ENCODE measurements at places on chromosomes 16 and 17.

GRCh38 chr17:72743037-72743467, 349.4 kb downstream of the SLC39A11 start:
- no peak for DNase-seq

GRCh38 chr16:4846503-4846900, 586 bp downstream of the GLYR1 start:
- no peak for DNase-seq

DNA sequence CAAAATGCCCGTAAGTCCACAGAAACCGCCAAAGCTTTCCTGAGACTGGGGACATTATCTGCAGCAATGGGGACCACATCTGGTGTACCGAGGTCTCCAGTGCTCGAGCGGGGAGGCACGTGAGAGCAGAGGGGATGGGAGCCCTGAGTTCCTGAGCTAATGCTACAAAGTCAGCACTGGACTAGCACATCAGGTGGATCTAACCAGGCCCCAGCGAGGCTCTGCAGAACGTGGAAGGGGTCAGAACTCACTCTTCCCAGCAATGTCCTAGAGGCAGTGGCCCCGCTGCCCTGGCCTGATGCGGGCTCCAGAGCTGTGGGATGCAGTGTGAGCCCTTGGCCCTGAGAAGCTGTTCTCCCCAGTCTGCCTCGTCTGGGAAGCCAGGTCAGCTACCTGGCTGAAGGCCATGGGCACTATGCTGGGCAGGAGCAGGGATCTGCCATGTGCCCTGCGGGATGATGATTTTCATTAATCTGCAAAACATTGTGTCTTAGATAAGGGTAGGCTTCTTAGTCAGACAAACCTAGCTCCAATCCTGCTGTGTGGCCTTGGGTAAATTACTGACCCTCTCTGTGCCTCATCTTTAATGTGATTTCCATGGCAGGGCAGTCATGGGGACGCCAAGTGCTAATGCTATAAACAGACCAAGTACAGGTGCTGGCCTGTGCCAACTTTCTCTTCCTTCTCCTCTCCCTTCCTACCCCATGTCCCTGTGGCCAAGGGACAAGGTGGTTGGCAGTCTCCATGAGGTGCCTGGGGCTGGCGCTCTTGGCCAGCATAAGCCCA, 40.1 kb upstream of the SLC38A10 start:
- DNase-seq = no peak

DNA sequence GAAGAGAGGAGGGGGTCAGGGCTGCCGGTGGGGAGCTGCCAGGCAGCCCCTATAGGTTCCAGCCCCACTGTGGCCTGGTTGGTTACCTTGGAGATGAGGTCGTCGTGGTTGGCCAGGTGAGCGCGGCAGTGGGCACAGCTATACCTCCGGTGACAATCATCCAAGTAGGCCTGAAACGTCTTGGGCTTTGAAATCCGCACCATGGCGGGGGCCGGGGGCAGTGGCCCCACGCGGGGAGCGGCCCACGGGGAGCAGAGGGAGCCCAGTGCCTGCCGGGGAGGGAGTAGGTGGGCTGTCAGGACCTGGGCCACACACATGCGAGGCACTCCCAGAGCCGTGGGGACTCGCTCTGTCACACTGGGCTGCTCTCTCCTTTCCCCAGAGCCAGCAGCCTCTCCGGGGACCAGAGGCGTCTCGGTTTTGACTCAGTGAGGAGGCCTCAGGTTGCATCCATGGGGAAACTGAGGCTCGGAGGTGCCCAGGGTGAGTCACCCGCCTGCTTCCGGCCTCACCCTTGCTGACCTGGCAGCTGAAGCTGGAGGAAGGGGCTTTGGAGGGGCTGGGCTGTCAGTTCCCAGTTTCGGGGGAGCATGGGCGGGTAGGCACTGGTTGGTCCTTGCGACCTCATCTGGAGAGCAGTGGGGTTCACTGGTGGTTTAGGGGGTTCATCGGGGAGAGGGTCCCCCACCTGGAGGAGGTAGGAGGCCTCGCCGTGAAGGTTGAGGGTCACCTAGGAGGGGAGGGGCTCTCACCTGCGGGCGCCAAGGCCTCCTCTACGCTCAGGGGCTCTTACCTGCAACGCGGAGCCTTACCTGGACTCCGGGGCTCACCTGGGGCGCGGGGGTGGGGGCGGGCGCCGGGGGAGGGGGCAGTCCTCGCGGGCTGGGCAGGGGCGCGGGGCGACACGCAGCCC, 591 bp downstream of the YPEL3 start:
- DNase-seq = no peak

- no peak for DNase-seq
These were observed 27.0 kb downstream of the ZFPM1 start for GRCh38 chr16:88479793-88480760.

DNA sequence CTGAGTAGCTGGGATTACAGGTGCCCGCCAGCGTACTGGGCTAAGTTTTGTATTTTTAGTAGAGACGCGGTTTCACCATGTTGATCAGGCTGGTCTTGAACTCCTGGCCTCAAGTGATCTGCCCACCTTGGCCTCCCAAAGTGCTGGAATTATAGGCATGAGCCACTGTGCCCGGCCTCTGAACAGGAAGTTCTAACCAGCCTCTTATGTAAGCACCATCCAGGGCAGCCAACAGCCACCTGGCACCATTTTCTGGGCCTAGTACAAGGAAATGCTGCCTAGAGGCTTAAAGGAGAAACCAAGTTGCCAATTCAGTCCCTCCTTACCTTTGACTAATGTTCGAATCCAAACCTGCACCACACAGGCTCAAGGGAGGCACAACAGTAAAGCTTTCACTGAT, 8.5 kb upstream of the SLC39A11 start:
- DNase-seq = no peak

- no peak for DNase-seq
These were observed 102.1 kb downstream of the YPEL2 start for GRCh38 chr17:59433586-59433985.

DNA sequence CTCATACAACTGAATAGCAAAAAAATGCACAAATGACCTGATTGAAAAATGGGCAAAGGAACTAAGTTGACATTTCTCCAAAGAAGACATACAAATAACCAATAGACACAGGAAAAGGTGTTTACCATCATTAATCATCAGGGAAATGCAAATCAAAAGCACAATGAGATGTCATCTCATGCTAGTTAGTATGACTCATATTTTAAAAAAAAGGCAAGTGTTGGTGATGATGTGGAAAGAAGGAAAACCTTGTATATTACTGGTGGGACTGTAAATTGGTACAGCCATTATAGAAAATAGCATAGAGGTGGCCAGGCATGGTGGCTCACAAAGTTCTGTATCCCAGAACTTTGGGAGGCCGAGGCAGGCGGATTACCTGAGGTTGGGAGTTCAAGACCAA, 232.5 kb upstream of the ZFHX3 start:
- DNase-seq = no peak

- DNase-seq = no peak
These were observed 4.5 kb upstream of the UNC13D start for GRCh38 chr17:75848523-75849278.

GRCh38 chr17:12519956-12520594, 145.6 kb upstream of the MYOCD start:
- DNase-seq = no peak

GRCh38 chr17:80427366-80428282, 12.7 kb downstream of the ENDOV start:
- DNase-seq = no peak

DNA sequence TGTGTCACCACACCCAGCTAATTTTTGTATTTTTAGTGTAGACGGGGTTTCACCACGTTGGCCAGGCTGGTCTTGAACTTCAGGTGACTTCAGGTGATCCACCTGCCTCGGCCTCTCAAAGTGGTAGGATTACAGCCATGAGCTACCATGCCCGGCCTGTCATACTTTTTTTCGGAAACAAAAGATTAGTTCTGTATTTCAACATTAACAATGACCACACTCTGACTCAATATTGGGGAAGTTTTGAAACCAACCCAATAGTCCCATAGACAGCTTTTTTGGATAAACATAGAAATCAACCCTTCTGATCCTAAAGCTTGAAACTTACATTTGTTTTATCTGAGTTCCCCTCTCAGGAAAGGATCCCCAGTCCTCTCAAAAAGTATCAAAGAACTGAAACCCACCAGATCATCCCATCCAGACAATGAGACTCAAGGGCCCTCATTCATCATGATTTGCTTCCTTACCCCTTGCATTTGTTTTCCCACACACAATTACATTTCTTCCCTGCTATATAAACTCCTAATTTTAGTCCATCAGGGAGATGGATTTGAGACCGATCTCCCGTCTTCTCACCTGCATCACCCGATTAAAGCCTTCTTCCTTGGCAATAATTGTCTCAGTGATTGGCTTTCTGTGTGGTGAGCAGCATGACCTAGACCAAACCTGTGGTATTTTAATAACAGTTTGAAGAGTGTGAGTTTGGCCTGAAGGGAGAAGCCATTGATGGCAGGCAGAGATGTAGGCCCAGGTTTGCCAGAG, 7.2 kb upstream of the AGRP start:
- no peak for DNase-seq

DNA sequence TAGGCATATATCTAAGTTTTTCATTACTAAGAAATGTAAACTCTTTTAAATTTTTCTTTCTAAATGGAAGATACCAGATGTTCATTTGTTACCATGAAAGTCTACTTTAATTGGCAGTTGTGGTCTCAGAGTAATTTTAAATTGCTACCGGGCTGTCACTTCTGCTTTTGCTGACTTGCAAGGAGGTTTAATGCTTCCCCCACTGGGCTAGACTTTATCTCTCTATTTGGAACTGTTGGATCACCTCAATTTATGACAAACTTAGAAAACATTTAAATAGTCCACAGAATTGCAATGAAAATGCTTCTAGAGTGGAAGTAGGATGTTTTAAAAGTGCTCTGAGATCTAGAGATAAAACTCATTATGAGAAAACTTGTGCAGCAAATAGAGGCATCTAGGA, 479.8 kb upstream of the GOT2 start:
- DNase-seq = no peak

GRCh38 chr17:61314368-61315078, 85.1 kb upstream of the TBX2 start:
- DNase-seq = no peak

GRCh38 chr17:76385892-76386786, 1.7 kb downstream of the SPHK1 start:
- DNase-seq = no peak

DNA sequence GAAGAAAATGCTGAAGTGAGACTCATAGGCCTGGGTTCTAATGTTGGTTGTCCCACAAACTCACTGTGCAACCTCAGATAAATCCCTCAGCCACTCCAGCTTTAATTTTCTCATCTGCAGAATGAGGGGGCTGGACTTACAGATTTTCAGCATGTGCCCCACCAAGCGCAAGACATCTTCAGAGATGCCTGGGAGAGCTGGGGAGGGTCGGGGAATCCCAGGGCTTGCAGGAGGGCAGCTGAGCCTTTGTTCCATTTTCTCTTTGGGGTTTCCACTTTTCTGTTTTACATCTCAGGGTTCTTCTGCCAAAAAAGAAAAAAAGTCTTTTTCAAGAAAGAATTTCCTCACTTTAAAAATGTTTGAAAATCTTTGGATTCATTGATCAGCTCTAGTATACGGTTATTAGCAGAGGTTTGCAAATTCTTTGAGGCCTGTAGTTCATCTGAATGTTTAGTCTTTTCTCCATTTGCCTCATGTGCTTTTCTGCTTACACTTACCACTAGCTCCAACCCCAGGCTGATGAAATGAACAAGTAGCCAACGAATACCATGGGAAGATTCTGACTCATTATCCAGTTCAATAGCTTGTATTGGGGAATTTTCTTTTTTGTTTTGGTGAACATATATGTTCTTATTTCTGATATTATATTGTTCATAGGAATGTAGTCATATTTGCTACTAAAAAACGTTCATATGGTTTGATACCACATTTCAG, 56.4 kb downstream of the CHD9 start:
- DNase-seq = no peak

GRCh38 chr17:55285340-55286301, 20.9 kb downstream of the HLF start:
- DNase-seq = no peak

DNA sequence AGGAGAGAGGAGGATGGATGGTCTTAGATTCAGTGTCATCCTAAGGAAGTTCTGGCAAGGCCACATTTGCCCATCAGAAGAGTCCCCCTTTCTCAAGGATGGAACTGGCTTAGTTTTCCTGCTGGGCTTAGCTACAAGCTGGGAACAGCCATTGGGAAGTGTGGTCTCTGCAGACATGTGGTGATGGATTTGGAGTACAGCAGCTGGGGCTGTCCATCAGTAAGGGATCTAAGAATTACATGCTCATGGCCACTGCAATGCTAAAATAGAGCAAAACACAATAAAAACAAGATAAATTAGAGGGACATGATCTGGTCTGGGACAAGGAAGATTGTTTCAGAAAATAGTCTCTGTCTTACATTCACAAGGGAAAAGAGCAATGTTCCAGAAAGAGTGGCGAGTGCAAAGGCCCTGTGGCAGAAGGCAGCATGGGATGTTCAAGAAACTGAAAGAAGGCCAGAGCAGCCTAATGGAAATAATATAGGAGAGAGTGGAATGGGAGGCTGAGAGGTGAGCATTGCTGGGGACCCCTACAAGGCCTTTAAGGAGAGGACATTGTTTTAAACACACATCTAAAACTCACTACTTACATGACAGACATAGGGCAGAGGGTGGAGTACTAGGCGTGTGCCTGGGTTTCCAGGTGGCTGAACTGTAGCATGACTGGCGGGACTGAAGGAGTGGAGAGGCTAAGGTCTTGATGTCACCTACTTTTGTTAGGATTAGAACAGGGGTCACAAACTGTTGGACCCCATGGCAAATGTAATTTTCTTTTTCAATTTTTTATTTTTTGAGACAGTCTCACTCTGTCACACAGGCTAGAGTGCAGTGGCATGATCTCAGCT, 17.0 kb upstream of the TOX3 start:
- DNase-seq = no peak

GRCh38 chr16:68037841-68038597, 14.9 kb downstream of the DUS2 start:
- no peak for DNase-seq

All from cortex of kidney (tissue), 1 donor.